Type B pancreatic cell (in vitro differentiated cells): ENCODE measurements at places on chromosomes 7 and 10.

DNA sequence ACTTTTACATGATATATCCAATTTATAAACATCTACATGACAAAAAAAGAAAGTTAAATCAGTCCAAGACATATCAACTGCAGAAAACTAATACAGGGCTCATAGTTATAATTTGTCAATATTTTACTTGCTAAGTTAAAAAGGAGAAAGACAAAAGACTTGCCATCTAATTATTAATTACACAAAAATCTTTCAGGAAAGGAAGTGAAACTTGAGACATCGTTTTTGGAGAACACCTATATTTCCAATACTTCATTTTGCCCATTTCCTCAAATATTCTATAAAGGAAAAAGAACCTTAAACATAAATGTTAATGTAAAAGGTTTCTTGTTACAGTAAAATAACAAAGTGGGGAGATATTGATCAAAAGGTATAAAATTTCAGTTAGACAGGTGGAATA lies 148.7 kb downstream of the CACNA2D1 start:
- H3K36me3 ChIP-seq, result no peaks in the 10 kb centered on the region
- no peak for DNase-seq
- no peaks in the 10 kb centered on the region for H3K4me1 ChIP-seq
- H3K27ac ChIP-seq, result no peak overlapping the region
- no peak overlapping the region for H3K4me3 ChIP-seq
- no peaks in the 10 kb centered on the region for H3K27me3 ChIP-seq

DNA sequence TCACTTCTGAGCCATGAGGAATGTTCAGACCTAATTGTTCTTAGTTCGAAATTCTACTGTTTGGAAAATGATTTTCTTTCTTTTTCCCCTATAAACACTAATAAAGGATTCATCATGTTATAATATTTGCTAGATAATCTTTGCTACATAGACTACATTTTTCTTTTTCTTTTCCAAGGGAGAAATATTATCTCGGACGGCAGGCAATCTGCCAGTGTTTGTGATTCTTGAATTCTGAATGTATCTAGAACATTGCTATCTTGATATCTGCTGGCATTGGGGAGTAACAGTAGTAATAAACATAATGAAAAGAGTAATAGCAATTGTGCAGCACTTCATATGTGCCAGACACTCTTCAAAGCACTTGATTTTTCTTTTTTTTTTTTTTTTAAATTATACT lies 107.7 kb upstream of the ZNF32 start:
- no peak overlapping the region for H3K4me3 ChIP-seq
- peaks cover 4% of the 10 kb centered on the region for H3K4me1 ChIP-seq
- no peaks in the 10 kb centered on the region for H3K36me3 ChIP-seq

- no peak overlapping the region for H3K27ac ChIP-seq
- H3K4me1 ChIP-seq, result peaks cover 22% of the 10 kb centered on the region
- DNase-seq, result no peak
- peaks cover 10% of the 10 kb centered on the region for H3K27me3 ChIP-seq
- H3K36me3 ChIP-seq, result no peaks in the 10 kb centered on the region
These were observed 75.4 kb downstream of the PLXNA4 start for GRCh38 chr7:132500727-132501440.

DNA sequence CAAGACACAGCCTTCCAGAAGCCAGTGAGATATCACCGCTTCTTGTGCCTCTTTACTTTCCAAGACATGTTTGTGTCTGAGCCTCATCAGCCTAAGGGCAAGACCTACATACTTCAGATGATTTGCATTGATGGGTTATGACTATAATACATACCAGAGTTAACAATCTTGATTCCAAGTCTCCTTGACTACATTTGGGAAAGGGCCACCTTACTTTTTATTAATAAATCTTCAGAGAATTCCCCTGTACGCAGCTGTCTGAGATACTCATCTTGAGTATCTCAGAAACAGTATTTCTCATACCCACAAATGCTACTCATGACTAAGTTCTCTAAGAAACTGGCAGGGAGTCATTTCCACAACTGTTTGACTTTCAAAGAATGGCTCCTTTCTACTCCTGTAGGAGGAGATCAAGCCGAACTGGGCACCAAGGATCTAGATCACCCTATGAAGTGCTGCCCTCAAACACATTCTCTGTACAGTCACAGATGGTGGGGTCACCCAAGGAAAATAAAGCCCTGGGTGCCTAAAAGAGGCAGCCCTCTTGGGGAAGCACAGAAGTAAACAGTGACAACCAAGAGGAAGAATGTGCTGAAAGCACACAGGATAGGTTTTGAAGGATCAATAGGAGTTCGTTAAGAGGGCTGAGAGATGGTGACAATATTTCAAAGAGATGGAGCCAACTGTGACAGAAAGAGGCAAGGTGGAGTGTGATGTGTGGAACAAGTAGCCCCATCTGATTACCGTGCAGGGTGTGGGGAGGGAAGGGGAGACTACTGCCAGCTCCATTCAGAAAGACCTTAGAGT lies 138.9 kb downstream of the JAZF1 start:
- no peak for DNase-seq
- H3K4me1 ChIP-seq, result peaks cover 12% of the 10 kb centered on the region
- H3K27ac ChIP-seq, result no peak overlapping the region
- no peaks in the 10 kb centered on the region for H3K36me3 ChIP-seq

- peaks cover 42% of the 10 kb centered on the region for H3K36me3 ChIP-seq
- no peak for DNase-seq
- H3K4me3 ChIP-seq, result no peak overlapping the region
- no peaks in the 10 kb centered on the region for H3K27me3 ChIP-seq
- peaks cover 58% of the 10 kb centered on the region for H3K4me1 ChIP-seq
These were observed 18.3 kb downstream of the CPA1 start for GRCh38 chr7:130398526-130399090.

GRCh38 chr10:96691761-96692160 lies 28.6 kb downstream of the PIK3AP1 start:
- no peaks in the 10 kb centered on the region for H3K4me1 ChIP-seq
- no peaks in the 10 kb centered on the region for H3K36me3 ChIP-seq
- H3K27ac ChIP-seq, result no peak overlapping the region
- H3K4me3 ChIP-seq, result no peak overlapping the region
- no peak for DNase-seq
- H3K27me3 ChIP-seq, result no peaks in the 10 kb centered on the region

DNA sequence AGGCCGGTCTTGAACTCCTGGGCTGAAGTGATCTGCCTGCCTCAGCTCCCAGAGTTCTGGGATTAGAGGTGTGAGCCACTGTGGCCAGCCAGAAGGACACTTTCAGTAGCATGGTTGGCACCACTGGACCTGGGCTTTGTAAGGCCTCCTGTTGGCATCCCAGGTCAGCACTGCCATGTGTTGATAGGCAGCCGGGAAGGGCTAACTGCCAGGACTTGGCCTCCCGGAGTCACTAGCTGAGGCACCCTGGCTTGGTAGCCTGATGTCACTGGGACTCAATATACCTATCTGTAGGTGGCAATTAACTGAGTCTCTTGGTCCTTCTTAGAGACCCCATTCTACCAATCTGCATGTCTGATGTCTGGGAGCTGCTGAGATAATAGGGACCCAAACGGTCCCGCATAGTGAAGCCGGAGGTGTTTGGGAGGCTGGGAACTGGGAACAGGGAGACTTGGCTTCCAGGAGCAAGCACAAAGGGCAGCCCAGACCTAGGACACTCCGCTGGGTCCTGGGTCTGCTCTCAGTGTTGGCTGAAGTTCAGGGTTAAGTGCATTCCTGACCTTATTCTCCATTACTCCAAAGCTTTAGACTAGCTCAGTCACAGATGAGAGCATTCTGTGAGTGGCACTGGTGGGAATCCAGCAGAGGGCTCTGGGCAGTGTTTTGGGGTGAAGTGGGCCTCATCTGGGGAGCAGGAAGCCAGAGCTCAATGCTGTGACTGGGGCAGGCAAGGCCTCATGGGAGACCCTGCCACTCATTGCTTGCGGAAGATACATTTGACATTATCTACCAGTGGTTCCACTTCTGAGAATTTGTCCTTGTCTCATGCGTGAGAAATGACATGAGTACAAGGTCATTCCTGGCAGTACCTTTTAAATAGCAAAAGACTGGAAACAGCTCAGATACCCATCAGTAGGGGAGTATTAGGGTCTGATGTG lies 2.7 kb downstream of the LHPP start:
- H3K4me1 ChIP-seq, result peaks cover 23% of the 10 kb centered on the region
- peaks cover 2% of the 10 kb centered on the region for H3K27me3 ChIP-seq
- peak overlapping the region; percentile 46 for H3K27ac ChIP-seq
- no peaks in the 10 kb centered on the region for H3K36me3 ChIP-seq

DNA sequence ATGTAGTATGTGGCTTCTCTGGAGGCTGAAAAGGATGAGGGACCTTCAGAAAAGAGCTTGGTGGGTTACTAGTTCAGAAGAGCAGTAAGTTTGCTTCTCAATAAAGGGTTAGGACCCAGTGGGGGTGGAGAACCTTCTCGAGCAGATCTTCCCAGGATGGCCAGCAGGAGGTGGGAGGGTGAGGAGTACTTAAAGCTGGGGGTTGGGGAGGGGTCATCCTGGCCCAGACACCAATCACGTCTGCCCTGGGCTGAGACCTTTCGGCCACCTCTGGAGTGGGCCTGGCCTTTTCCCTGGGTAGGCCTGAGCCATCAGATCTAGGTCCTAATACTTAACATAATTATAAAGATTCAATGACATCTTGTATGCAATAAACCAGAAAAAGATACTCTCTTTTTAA lies 149.0 kb upstream of the TCF7L2 start:
- H3K4me1 ChIP-seq, result peaks cover 22% of the 10 kb centered on the region
- peaks cover 4% of the 10 kb centered on the region for H3K36me3 ChIP-seq
- no peak for DNase-seq
- H3K27ac ChIP-seq, result no peak overlapping the region
- H3K4me3 ChIP-seq, result no peak overlapping the region

GRCh38 chr10:132699411-132700155 lies 86.4 kb downstream of the NKX6-2 start:
- H3K27ac ChIP-seq, result no peak overlapping the region
- peaks cover 8% of the 10 kb centered on the region for H3K27me3 ChIP-seq
- H3K36me3 ChIP-seq, result peaks cover 16% of the 10 kb centered on the region
- DNase-seq, result peak; percentile 67
- H3K4me1 ChIP-seq, result peaks cover 15% of the 10 kb centered on the region

- peak overlapping the region; percentile 51 for H3K4me3 ChIP-seq
- DNase-seq, result no peak
- H3K27ac ChIP-seq, result peak overlapping the region; percentile 82
- peaks cover 12% of the 10 kb centered on the region for H3K27me3 ChIP-seq
- H3K36me3 ChIP-seq, result peaks cover 4% of the 10 kb centered on the region
- peaks cover 40% of the 10 kb centered on the region for H3K4me1 ChIP-seq
These were observed 272.4 kb downstream of the ADARB2 start for GRCh38 chr10:1464881-1465417.

- H3K36me3 ChIP-seq, result no peaks in the 10 kb centered on the region
- H3K4me3 ChIP-seq, result no peak overlapping the region
- H3K27me3 ChIP-seq, result peaks cover 2% of the 10 kb centered on the region
- H3K27ac ChIP-seq, result no peak overlapping the region
- no peak for DNase-seq
These were observed 9.5 kb downstream of the RNF32 start for GRCh38 chr7:156650042-156650441.

DNA sequence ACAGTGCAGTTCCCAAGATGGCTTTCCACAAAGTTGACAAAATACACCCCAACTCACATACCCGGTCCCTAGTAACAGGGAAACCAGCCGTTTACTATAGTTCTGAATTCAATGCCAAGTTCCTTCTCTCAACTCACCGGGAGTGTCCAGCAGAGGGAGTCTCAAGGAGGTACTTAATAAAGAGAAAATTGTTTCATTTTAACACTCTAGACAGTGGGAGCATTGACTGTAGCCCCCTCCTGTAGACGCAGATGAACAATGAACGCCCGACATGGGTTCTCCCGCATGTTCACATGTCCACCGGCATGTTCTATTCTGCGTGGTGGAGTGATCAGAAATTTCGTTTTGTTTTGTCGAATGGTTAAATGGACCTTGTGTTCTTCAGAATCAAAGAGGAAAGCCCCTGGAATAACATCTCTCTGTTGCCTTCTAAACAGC lies 1.9 kb downstream of the HIPK2 start:
- peak overlapping the region; percentile 99 for H3K4me3 ChIP-seq
- no peak for DNase-seq
- H3K27me3 ChIP-seq, result peaks cover 7% of the 10 kb centered on the region
- H3K27ac ChIP-seq, result peak overlapping the region; percentile 96
- peaks cover 8% of the 10 kb centered on the region for H3K36me3 ChIP-seq

GRCh38 chr10:239109-239508 lies 103.9 kb downstream of the ZMYND11 start:
- peaks cover 6% of the 10 kb centered on the region for H3K36me3 ChIP-seq
- no peak overlapping the region for H3K4me3 ChIP-seq
- no peak overlapping the region for H3K27ac ChIP-seq
- H3K4me1 ChIP-seq, result peaks cover 15% of the 10 kb centered on the region
- DNase-seq, result no peak
- H3K27me3 ChIP-seq, result no peaks in the 10 kb centered on the region

DNA sequence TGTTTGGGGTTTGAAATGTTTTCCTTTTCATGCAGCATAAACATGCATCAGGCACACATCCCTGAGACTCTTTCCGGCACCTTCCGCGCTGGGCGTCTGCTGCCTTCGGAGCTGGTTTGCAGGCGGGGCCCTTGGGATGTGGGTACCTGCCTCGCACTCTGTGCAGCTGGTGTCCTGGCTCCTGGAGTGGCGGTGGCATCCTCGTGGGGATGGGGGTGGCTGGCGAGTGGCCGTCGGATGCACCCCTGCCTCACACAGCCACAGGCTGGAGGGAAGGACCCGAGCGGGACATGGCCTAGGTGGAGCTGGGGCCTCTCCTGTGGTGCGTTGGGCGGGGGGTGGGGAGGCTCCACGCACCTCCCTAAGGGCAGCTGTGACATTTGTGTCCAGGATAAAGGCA lies 68.5 kb upstream of the ADGRA1 start:
- no peak overlapping the region for H3K27ac ChIP-seq
- H3K36me3 ChIP-seq, result no peaks in the 10 kb centered on the region

GRCh38 chr7:129263168-129263567 lies 38.3 kb downstream of the AHCYL2 start:
- no peak overlapping the region for H3K4me3 ChIP-seq
- H3K36me3 ChIP-seq, result peaks cover 5% of the 10 kb centered on the region
- no peak for DNase-seq
- no peak overlapping the region for H3K27ac ChIP-seq
- peaks cover 4% of the 10 kb centered on the region for H3K4me1 ChIP-seq

- no peak overlapping the region for H3K27ac ChIP-seq
- DNase-seq, result no peak
- H3K36me3 ChIP-seq, result no peaks in the 10 kb centered on the region
- no peak overlapping the region for H3K4me3 ChIP-seq
- peaks cover 28% of the 10 kb centered on the region for H3K27me3 ChIP-seq
- no peaks in the 10 kb centered on the region for H3K4me1 ChIP-seq
These were observed 234.0 kb upstream of the SP8 start for GRCh38 chr7:21020667-21021066.

- H3K27me3 ChIP-seq, result peaks cover 3% of the 10 kb centered on the region
- no peak overlapping the region for H3K27ac ChIP-seq
- H3K36me3 ChIP-seq, result no peaks in the 10 kb centered on the region
- H3K4me3 ChIP-seq, result no peak overlapping the region
- no peak for DNase-seq
- H3K4me1 ChIP-seq, result peaks cover 13% of the 10 kb centered on the region
These were observed 193.7 kb upstream of the CSTF2T start for GRCh38 chr10:51892965-51893658.

- H3K4me1 ChIP-seq, result peaks cover 20% of the 10 kb centered on the region
- H3K4me3 ChIP-seq, result no peak overlapping the region
- H3K36me3 ChIP-seq, result no peaks in the 10 kb centered on the region
These were observed 54.4 kb upstream of the PCBD1 start for GRCh38 chr10:70942725-70943124.
